ENCODE measurements at places on chromosomes 4 and X.

DNA sequence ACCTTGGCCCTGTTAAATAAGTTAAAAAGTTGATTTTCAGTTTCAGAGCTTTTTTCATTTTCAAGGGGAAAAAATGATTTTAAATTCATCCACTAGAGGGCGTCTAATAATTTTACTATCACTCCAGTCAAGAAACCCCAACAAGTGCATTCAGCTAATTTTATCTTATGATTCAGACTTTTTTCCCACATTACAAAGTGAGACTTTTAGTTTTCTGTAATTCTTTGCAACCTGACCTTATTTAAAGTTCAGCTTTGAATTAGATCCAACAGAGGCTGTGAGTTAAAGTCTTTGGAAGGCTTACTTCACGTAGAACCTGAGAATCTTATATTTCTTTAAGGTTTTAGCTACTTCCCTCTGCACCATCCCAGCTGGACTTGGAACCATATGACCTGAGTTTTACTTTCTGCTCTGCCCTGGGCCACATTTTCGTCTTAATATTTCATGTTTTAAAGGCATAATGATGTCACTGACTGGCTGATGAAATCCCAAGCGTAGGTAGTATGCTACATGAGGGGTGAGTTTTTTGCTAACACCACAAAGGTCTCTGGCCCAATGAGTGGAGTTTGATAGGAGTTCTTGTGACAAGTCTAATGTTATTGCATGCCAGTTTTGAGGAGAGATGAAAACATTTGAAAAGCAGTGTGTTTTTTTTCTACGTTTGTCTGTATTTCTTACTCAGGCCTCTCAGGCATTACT, 7.2 kb downstream of the GNRHR start:
- DNase-seq = no peak

GRCh38 chr4:54073271-54073880, 9.0 kb upstream of the CHIC2 start:
- DNase-seq = no peak

GRCh38 chr4:111930659-111931058, 214.6 kb upstream of the FAM241A start:
- no peak for DNase-seq

- no peak for DNase-seq
Observed at GRCh38 chrX:119960625-119961024, 17.1 kb upstream of the NKAP start.

- DNase-seq = no peak
Observed at GRCh38 chr4:134780244-134780643, 578.7 kb upstream of the PABPC4L start.

DNA sequence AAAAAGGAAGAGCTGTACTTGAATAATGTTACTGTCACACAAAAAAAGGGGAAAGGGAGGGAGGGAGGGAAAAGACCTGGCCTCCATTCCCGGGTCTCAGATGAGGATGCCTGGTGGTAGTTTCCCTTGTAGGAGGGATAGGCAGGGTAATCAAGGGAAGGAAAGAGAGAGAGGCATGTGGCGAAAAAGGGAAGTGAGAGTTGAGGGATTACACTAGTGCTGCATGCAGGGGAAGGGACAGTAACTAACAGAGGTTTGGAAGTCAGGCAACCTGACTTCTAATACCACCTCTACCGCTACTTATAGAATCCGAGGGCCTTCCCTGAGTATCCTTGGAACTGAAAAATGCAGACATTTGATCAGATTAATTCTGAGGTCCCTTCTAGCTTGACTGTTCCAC, 821.7 kb upstream of the FTHL17 start:
- no peak for DNase-seq

DNA sequence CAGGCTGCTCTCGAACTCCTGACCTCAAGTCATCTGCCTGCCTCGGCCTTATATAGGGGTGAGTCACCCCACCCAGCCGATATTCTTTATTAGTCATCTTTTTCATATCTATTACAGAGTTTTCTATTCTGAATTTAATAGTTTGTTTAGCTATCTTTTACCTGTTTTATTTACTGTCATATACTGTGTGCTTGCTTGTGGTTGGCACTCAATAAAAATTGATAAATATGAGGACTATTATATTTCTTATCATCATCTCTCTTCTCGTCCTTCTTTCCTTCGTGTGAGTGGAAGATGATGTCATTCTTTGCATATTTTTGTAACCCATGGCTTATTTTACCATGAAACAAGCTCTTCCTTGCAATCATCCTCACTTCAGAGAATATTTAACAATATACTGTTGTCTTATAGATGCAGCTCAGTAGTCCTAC, 265.5 kb downstream of the ARHGAP24 start:
- DNase-seq = no peak

- no peak for DNase-seq
Observed at GRCh38 chr4:147942729-147943128, 210.8 kb downstream of the ARHGAP10 start.

All from activated T-cell treated with anti-CD3 and anti-CD28 coated beads for 1 hour (primary cell).